ENCODE measurements at places on chromosomes 4 and X.

GRCh38 chr4:184513802-184514120 lies 39.4 kb upstream of the IRF2 start:
- DNase-seq, result no peak

DNA sequence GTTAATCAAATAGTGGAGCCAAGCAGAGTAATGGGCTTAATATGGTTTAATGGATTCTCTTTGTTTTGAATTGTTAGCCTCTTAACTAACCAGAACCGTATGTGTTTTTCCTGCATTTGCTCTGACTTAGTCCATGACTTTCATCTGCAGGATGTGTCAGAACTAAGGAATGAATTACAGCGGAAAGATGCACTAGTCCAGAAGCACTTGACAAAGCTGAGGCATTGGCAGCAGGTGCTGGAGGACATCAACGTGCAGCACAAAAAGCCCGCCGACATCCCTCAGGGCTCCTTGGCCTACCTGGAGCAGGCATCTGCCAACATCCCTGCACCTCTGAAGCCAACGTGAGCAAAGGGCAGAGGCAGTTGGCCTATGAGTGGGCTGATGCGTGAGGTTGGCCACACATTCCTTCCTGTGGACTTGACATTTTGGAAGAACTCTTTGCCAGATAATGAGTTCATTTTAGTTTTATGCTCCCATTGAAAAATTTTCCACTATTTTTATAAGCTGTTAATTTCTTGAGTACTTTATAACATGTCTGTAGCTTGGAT lies 9.1 kb downstream of the MED28 start:
- no peak for DNase-seq

DNA sequence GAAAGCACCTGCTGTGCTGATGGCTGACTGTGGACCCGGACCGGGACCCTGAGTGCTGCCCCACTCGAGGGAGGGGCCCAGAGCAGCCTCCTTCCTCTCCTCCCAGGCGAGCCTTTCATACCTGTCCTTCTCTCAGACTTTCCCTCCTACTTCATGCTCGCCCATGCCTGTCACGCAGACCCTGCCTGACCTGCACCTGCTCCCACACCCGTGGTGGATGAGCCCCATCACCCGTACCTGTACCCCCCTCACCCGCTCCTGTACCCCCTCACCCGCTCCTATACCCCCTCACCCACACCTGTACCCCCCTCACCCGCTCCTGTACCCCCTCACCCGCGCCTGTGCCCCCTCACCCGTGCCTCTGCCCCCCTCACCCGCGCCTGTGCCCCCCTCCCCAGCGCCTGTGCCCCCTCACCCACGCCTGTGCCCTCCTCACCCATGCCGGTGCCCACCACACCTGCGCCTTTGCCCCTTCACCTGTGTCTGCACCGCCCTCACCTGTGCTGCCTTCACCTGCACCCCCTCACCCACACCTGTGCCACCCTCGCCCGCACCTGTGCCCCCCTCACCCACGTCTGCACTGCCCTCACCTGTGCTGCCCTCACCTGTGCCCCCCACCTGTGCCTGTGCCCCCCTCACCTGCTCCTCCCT lies 5.8 kb downstream of the MAEA start:
- no peak for DNase-seq

DNA sequence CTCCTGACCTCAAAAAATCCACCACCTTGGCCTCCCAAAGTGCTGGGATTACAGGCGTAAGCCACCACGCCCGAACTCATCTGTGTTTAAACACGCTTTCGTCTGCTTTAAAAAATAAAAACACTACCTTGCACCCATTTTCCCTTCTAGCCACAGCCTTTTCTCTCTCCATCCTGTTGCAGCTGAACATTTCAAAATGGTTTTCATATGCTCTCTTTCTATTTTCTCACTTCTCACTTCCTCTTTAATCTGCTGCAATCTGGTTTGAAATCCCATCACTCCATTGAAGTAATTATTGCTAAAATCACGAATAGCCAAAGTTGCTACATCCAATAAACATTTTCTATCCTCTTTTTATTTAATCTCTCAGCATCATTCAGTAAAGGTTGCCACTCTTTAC lies 70.0 kb downstream of the DCHS2 start:
- no peak for DNase-seq

DNA sequence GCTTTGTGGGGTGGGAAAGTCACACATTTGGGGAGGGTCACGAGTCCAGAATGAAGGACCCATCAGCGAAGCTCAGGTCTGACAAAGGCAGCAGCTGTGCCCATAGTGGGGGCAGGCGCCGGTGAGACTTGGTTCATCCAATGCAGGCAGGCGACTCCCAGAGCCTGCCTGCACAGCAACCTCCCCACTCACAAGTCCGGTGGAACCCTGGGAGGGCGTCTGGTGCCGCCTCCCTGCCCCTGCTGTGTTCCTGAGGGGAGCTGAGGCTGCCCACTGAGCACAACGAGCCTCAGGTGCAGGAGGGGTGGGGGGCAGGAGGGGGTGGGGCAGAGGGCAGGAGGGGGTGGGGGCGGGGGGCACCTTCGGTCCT lies 13.7 kb downstream of the LRPAP1 start:
- DNase-seq, result no peak

DNA sequence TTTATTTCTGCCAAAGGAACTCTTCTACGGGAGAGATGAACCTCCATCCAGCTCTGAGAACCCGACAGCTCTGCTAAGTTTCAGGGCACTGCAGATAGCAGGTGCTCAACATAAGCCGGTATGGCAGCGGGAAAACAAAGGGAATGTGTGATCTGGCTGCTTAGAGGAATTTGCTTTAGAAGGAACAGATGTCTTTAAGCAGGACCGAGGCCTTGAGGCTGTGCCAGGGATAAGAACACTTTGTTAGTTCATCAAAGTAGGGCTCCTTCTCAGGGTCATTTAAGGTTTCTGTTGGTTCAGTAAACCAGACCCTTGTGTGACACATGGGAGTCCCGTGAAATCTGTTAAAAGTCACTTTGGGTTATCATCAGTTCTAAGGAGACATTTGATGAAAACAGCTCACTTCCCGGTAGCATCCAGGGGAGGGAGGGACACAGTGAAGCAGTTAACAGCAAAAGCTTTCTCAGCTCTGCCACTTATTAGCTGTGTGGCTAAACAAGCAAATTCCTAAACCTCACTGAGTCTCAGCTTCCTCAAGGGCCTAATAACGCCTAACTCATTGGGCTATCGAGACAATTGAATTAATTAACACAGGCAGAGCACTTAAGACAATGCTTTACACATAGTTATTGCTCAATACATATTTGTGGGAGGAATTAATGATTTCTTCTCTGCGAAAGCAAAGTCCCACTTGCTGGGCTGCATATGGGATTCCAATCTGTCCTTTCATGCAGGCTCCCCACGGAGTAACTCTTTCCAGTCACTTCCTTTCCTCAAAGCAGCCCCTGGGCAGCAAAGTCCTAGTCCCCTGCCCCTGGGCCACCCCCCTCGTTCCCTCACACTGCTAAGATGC lies 2.9 kb upstream of the FTSJ1 start:
- no peak for DNase-seq

Measured in CD4-positive, alpha-beta T cell treated with Interleukin-10 for 1 hour (primary cell).